RPMI8226 (cell line): ENCODE measurements at places on chromosomes 6 and 20.
A peak's percentile ranks its signal among the peaks of the same experiment; 100 is the strongest.

DNA sequence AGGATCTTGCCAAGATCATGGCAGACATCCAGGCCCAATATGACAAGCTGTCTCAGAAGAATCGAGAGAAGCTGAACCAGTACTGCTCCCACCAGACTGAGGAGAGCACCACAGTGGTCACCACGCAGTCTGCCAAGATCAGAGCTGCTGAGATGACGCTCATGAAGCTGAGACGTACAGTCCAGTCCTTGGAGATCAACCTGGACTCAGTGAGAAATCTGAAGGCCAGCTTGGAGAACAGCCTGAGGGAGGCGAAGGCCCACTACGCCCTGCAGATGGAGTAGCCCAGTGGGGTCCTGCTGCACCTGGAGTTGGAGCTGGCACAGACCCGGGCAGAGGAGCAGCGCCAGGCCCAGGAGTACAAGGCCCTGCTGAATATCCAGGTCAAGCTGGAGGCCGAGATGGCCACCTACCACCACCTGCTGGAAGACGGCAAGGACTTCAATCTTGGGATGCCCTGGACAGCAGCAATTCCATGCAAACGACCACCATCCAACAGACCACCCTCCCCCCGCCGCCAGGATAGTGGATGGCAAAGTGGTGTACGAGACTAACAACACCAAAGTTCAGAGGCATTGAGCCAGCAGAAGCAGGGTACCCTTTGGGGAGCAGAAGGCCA lies 44.7 kb upstream of the GRM4 start:
- DNase-seq: no peak

- DNase-seq: peak; percentile 62
These were observed 100.3 kb upstream of the MTHFD1L start for GRCh38 chr6:150765067-150765764.

DNA sequence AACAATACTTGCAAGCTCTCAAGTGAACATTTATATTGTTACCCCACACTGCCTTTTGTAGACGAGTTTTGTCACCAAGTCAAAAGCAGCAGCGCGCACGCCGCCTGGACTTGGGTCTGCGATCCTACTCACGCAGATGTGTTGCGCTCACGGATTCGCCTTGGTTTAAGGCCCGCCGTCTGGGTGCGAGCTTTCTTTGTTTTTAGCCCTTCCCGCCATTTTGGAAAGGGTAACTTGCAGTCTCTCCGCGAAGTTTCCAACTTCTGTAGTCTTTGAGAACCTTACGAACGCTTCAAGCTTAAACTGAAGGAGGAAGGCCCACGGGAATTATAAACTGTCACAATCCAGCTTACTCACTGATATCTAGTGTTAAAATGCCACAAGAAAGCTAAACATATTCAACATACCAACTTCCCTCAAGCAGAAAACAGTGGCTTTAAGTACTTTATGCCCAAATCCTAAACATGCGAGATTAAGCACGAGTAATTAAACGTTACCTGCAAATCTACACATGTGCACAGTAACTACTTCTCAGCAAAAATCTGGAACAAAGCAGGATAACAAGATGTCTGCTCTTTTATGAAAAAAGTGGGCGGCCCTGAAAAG lies 80.4 kb upstream of the BTN3A2 start:
- peak; percentile 84 for DNase-seq

DNA sequence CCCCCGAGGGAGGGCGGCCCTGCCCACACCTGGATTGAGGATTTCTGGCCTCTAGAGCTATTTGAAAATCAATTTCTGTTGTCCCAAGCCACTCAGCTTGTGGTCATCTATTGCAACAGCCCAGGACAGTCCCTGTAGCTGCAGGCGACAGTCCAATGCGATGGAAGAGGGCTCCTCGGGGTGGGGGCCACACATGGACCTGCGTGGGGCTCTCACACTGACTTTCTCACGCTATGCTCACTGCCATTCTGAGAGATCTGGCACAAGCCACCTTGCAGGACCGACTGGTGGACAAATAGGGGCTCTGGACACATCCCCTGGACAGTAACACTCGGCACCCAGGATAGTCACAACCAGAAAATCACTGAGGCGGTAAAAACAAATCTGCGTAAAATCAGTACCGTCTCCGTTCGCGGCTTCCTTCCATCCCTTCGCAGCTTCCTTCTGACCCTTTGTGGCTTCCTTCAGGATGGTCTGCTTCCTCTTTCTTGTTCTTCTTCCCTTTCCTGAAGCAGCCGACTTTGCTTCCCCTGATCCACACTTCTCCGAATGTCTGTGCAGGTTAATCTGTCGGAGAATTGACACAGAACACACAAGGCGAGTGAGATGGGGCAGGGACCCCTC lies 21.8 kb downstream of the CTCFL start:
- no peak for DNase-seq

DNA sequence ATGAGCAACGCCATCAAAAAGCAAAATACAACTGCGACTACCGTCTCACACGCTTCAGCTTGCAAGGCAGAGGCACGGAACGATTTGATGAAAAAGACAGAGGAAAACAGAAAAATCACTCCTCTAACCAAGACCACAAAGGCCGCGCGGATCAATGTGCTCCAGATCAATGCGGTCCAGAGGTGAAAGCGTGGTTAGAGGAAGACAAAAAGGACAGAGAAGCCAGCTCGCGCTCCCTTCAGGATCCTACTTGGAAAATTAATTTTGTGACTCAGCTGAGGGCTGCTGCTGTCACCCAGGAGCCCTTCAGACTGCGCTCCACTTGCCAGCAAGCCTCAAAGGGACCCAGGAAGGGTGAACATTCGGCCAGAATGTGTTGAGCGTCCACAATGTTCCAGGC lies 140.2 kb upstream of the RPS6KA2 start:
- DNase-seq: no peak

GRCh38 chr6:45448417-45449389 lies 71.0 kb upstream of the SUPT3H start:
- DNase-seq: no peak

- DNase-seq: peak; percentile 7
These were observed 126.4 kb downstream of the MMUT start for GRCh38 chr6:49336514-49337131.

- peak; percentile 75 for DNase-seq
These were observed 55.6 kb downstream of the KIAA0408 start for GRCh38 chr6:127403636-127404035.

DNA sequence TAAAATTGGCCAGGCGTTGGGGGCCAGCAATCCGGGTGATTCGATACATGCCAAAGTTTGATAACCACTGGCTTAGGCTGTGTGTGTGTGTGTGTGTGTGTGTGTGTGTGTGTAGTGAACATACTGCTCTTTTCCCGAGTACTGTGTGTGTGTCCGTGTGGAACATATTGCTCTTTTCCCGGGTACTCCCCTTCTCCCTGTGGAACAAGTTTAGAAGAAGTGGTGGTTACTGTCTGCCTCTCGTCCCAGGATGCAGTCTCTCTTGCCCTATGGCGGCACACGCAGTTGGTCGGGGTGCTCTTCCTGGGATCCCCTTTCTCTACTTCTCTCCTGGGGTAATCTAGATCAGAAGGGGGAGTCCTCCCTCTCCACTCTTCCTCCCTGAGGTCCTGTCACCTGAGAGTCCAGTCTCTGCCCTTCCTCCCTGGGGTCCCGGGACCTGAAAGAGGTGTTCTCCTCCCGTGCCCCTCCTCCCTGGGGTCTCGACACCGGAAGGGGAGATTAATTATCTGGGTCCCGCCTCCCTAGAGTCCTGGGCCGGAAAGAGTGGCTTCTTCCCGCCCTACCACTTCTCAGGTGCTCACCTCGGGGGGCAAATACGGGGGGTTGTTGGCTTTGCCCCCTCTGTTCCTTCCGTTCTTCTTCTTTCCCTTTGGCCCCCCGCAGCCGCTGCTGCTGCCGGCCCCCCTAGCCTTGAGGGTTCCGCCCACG lies 516 bp downstream of the GTPBP2 start:
- peak; percentile 52 for DNase-seq

DNA sequence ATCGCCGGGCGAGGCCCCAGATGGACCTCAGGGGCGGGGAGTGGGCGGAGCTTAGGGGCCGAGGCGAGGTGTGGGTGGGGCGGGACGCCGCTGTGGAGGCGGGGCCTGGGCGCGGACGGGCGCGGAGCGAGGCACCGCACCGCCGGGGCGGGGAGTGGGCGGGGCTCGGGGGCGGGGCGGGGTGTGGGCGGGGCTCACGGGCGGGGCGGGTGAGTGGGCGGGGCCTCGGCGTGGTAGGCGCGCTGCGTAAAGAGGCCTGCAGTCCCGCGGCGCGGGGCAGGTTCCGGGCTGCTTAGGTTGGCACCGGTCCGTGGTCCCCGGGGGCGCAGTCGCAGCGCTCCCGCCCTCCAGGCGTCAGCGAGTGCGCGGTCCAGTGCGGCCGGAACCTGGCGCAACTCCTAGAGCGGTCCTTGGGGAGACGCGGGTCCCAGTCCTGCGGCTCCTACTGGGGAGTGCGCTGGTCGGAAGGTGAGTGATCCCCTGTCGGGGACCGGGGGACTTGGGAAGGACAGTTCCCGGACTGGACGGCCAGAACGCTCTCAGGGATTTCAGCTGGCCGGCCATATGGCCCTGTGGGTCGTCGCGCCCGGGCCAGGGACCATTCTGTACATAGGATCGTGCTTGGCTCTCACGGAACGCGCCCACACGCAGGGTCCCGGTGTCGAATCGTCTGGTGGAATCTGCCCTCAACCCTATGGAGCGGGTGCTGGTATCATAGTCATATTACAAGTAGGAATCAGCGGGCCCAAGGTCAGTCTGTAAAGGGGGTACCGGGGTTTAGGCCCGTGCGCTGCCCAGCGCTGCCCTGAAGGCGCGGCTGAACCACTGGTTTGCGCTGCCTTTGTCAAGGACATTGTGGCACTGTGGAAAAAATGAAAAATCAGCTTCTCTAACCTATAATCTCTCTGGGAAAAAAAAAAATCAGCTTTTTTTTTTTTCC lies at the start of gene NQO2:
Gene NQO2 (plus strand): TSS at position 277 of the 940 bp plus-strand sequence. CDS start 6,659 bp downstream, outside the sequence.
- peak; percentile 96 for DNase-seq

- DNase-seq: no peak
These were observed 2.8 kb downstream of the SOX4 start for GRCh38 chr6:21596145-21596948.

GRCh38 chr20:63050406-63050805 lies 43.6 kb upstream of the BHLHE23 start:
- DNase-seq: no peak

GRCh38 chr20:1926237-1926636 lies 31.0 kb downstream of the SIRPA start:
- DNase-seq: no peak

DNA sequence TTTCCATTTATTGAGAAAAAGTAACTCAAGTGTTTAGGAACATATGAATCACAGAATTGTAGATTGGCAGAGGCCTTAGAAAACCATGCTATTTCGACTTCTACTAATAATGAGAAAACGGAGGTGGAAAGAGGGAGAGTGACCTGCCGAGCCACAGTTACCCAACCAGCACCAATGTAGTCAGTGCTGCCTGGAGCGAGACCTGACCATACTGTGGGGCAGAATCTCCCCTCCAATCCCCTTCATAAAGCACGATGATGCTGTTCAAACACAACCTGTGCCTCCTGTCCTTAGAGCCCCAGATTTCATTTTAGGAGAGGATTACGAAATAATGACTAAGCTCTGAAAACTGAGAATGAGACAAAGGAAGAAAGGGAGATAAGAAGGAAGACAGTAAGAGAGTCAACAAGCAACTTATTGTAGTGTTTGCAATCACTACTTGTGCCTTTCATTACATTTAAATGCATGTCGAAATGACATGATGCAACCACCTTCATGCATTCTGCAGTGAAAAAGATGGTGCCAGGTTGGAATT lies 70.6 kb downstream of the ATXN1 start:
- DNase-seq: no peak
